ENCODE measurements at places on chromosomes 12 and 14.

DNA sequence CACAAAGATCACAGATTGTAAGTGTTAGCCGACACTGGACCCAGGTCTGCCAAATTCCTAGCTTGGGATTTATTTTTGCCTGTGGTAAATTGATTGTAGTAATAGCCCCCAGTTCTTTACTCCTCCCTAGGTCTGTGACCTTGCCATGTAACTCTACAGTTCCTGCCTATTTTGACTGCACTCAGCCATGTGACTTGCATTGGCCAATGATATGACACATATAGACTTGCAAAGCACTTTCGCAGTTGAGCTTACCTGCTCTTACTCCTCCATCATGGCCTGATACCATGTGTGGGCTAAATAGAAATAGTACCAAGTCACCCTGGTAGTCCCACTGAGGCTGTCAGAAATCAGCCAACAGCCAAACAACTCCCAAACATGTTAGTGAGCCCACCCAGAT, 240.3 kb downstream of the DUSP6 start:
- no peak for DNase-seq

- DNase-seq, result no peak
These were observed 161.6 kb downstream of the PLCZ1 start for GRCh38 chr12:18576104-18576626.

DNA sequence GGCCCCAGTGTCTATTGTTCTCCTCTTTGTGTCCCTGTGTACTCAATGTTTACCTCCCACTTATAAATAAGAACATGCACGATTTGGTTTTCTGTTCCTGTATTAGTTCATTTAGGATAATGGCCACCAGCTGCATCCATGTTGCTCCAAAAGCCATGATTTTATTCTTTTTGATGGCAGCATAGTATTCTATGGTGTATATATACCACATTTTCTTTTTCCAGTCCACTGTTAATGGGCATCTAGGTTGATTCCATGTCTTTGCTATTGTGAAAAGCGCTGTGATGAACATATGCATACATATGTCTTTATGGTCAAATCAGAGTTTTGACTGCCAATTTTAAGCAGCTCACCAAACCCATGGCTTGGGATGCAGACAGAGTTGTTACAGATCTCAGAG, 17.2 kb upstream of the ANP32D start:
- no peak for DNase-seq

- no peak for DNase-seq
These were observed 1.5 kb upstream of the SUPT16H start for GRCh38 chr14:21385188-21385904.

DNA sequence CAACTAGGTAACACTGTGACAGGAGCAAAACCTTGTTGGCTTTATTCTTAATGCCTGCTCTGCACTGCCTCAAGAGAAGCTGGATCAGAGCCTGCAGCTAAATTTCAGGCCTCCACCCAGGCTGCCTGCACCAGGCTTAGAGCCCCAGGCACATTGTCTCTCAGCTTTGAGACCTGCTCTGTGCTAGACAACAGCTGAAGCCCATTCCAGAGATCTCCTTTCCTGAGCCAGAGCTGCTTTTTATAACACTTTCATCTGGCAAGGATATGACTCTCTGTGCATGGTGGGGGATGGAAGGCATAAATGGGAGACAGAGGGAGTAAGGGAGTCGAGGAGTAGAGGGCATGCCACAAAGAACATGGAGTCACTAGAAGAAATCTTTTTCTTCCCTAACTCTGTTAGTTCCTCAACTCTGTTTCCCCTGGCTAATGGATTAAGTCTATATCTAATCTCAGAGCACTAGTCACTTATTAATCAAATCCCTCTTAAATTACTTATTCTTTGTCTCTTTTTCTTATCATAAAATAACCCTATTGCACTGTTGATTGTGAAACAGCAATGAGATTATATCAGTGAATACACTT, 27.1 kb upstream of the LUM start:
- DNase-seq, result peak; percentile 39

GRCh38 chr12:49978125-49978524, 5.4 kb downstream of the AQP6 start:
- no peak for DNase-seq

DNA sequence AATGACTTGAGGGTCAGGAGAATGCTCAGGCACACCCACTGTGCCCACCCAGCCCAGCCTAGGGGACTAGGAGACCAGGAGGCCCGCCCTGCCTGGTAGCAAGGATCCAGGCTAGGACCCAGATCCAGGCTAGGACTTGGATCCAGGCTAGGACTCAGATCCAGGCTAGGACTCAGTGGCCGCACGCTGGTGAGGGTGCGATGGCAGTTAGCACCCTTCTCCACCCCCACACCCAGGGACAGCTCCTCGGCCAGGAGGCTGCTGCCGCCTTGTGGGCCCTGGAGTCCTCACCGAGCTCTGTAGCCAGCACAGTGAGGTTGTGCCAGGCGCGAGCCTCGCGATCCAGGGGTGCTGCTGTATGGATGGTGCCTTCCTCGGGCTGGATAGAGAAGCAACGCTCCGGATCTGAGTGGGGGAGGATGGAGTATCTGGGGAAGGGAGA, 5.1 kb downstream of the CDH24 start:
- no peak for DNase-seq

GRCh38 chr12:21538061-21538653, 12.1 kb downstream of the SPX start:
- peak; percentile 23 for DNase-seq

- DNase-seq, result no peak
These were observed 21.1 kb downstream of the SMCO2 start for GRCh38 chr12:27467641-27468040.

- peak; percentile 44 for DNase-seq
These were observed 14.4 kb downstream of the IRF2BPL start for GRCh38 chr14:77014004-77014604.

- peak; percentile 13 for DNase-seq
These were observed 670 bp upstream of the BEGAIN start for GRCh38 chr14:100587763-100588411.

GRCh38 chr14:68794130-68794850, 1.4 kb upstream of the ZFP36L1 start:
- DNase-seq, result no peak

DNA sequence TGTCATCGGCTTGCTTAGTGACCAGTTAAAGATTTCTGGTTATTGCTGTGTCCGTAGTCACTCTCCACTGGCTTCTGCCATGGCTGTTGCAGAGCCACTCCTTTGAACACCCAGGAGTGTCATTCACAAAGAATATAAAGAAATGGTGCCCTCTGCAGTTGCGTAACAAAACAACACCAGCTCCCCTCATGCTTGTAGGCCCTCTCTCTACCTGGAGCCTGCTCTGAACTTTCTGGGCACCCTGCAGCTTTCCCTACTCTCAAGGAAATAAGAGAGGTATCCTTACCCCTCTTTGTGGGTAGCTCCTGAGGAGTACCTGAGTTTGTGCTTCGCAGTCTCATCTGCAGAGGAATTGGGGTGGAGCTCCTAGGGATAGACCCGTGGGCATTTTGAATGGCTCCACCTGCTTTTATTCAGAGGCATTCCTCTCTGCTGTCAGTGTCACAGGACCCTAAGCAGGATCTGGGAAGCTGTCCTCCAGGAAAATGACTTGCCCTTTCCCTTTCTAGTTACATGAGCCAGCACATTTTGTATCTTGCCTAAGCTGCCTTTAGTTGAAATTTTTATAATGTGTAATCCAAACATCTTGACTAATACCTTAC, 97.2 kb upstream of the TMEM260 start:
- DNase-seq, result peak; percentile 97

DNA sequence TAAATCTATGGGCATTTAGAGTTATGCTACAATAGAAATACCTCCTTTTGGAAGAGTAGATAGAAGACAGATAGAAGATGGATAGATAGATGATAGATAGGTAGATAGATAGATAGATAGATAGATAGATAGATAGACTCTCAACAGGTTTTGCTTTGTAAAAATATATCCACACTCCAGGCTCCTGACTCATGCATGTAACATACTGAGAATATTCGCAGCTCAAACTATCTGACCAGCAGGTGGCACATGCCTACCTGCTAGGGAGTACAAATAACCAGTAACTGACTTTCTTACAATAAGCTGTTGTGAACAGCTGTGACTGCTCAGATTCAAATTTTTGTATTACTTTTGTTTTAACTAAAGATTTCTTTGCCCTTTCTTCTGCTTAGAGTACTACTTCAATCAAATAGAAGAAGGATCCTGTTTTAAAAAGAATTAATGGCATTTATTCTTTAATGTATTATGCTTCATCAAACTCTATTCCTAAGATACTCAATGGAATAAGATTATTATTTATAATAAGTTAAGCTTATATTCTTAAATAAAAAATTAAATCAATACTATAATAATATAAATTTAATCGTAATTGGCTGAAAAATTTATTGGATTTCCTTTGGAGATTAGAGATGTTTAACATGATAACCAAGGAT, 15.8 kb upstream of the CPNE8 start:
- peak; percentile 91 for DNase-seq

- no peak for DNase-seq
These were observed 71.4 kb upstream of the PARP11 start for GRCh38 chr12:3944620-3945019.

DNA sequence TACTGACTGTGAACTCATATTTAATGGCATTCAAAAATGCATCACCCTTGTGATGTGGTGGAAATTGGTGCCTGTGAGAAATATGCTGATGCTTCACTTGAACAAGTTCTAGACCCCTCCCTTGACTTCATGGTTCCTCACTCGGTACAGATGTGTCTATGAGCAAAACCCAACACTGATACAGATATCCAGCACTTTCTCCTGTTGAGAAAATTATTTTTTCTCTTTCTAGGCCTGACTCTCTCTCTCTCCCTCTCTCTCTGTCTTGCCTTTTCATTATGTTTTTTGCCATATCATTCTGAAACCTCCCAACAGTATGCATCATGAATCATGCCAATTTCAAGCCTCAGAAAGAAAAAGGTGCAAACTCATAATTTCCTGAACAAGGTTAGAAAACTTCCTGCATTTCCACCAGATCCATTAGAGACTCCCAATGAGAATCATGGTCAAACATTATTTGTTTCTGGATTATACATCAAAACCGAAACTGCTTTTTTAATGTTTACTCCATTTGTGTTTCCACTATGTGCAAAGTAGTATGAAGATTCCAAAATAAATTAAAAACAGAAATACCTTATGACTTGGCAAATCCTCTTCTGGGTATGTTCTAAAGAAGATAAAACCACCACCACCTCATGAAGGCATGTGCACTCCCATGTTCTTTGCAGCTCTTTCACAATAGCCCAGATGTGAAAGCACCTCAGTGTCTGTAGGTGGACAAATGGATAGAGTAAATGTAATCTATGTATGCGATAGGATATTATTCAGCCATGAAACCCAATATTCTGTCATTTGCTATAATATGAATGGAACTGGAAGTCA, 543.6 kb downstream of the TMEM121 start:
- DNase-seq, result no peak

DNA sequence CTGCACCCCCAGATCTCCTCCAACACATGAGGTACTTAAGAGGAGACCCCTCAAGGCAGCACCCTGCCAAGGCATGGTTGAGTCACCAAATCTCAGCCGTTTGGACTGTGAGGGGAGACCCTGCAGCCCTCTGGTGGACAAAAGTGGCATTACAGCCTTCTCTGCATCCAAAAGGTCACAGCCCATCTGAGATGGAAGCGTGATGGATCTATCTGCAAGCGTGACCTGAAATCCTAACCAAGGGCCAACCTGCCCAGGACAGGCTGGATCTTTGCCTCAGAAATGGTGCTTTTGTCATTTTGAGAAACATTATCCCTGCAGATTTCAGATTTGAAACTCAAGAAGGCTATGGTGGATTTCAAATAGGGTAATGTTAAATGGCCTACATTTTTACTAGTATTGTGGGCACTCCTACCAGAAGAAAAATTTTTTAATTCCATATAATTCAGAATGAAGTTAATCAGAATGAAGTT, 23.7 kb upstream of the DHRS4 start:
- peak; percentile 85 for DNase-seq

- DNase-seq, result no peak
These were observed 40.3 kb downstream of the MVK start for GRCh38 chr12:109613649-109614455.

DNA sequence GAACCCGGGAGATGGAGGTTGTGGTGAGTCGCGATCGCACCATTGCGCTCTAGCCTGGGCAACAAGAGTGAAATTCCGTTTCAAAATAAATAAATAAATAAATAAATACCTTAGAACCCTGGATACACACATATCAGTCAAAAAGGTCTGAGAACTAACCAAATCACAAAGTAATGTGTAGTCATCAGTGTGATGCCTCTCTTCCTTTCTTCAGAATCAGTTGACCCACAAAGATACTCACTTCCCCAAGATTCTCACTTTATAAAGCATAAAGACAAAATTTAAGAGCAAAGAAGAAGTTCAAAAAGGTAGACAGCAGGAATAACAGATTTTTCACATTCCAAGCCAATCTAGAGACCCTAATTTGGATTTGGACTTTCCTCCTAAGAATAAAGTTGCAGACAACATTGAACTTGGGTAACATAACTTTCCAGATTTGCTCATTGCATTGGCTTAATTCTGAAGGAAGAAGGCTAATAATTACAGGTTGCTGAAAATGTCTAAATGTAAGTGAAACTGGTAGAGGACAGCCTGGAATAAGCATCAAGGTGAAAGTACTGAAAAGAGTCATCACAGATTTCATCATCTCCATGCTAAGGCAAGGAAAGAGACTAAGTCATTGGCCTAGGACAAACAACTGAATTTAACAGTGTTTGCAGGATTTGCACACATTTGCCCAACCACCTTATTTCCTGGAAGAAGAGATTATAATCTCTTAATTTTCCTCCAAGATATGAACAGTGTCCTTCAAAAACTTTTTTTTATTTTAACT, 17.4 kb downstream of the TMED10 start:
- no peak for DNase-seq

DNA sequence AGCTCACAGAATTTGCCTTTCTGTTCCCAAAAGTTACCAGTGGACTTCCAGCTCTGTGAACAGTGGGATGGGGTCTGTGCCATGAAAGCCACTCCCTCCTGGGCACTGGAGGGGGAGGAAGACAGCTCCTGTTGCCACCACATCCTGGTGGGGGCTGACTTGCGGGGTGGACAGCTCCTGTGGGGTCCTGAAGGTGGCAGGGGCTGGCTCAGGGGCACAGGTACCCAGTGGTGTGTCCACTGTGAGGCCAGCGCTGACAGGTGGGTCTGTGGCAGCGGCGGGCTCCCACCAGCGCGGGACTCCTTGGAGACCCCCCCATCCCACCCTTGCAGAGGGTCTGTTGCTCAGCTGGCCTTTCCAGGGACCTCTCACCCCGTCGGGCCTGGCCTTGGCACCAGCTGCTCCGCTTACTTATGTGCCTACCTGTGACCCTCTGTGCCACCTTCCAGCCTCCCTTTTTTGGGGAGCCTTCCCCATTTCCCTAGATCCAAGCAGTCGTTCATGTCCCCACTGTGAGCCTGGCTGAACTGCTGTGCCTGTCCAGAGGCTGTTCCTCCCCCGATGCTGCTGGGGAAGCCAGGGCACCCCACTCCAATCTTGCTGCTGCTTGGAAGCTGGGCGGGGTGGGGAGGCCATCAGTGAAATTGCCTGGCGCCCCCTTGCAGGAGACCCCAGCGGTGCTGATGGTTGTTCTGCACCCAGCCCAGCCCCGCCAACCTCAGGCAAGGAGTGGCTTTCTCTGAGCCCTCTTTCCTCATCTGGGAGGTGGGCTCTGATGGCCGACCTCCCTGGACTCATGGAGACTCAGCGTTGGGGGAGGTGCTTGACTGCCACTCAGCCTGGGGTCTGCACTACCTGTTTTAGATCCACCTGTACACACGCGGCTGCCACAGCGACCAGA, 2.2 kb downstream of the TEDC1 start:
- DNase-seq, result no peak

GRCh38 chr14:96208739-96209138, 4.1 kb downstream of the BDKRB2 start:
- no peak for DNase-seq

GRCh38 chr12:32312049-32312670, 87.2 kb upstream of the FGD4 start:
- DNase-seq, result peak; percentile 74

- DNase-seq, result no peak
These were observed 92.7 kb downstream of the DIP2B start for GRCh38 chr12:50597200-50598195.
